ENCODE measurements at places on chromosomes 13 and 19.
A peak's percentile ranks its signal among the peaks of the same experiment; 100 is the strongest.

DNA sequence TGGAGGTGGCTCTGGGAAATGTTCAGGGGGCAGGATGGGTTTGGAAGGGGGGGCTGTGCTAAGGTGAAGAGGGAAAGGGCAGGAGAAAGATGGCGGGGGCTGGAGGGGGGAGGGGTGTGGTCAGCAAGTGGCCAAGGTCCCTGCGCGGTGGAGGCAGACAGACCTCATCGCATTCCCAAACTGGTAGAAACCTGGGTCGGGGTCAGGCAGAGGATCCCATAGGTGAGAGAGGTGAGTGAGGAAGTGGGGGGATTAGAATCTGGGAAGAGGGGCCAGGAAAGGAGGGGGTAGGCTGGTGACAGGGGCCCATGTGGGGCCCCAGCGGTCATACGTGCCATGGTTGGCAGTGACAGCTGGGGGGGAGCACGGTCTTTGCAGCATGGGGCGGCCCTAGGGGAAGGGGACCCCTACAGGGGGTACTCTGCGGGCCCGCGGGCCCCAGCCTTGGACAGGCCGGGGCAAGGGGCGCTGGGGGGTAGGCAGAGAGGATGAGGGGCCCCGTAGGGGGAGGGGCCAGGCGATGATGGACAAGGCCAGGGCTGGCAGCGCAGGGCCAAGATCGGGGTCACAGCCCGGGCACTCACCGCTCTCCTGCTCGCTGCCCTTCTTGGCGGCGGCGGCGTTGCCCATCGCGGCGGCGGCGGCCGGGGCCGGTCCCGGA, 514 bp downstream of the PRKACA start:
- peak; percentile 30 for DNase-seq

DNA sequence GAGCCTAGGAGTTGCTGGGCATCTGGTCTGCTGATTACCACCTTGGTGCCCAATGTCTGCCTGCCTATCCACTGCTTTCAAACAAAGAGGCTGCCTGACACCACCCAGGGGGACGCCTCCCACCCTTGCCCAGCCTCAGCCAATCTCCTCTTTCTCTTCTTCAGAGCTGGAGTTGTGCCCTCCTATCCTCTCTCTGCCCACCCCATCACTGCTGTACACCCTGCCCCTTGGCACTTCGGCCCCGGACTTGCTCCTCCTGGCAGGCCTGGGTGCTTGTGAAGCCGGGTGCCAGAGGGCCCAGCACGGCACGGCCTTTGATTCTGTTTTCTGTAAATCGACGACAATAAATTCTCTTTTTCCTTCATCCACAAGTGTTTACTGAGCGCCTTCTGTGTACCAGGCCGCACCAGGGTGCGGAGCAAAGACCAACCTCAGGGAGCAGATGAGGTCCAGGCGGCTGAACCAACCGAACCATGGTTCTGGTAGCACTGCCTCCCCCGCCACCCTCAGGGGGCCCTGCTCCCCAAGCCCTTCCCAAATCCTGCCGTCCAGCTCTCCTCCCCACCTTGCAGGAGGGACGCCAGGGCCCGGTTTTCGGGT, 5.0 kb downstream of the RNF225 start:
- peak; percentile 36 for DNase-seq

DNA sequence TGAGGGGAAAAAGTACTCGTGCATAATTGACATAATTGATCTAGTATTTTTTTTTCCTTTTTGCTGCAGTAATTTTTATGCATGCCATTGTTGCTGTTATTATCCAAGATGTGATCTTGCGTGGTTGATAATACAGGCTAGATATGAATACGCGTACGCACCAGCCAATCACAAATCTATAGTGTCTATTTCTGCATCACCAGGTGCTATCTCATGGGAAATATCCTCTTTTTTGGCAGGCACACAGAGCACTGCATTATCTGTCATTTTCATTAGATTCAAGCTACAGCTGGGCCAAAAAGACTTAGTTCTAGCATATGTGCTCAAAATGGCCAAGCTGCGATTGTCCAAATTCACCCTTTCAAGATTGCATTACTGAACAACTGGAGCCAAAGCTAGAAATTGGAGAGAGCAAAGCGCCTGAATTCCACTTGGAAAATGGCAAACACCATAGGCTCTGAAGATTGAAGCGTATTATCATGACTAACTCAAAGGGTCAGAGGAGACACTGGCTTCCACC, 181.1 kb downstream of the TSHZ3 start:
- no peak for DNase-seq

DNA sequence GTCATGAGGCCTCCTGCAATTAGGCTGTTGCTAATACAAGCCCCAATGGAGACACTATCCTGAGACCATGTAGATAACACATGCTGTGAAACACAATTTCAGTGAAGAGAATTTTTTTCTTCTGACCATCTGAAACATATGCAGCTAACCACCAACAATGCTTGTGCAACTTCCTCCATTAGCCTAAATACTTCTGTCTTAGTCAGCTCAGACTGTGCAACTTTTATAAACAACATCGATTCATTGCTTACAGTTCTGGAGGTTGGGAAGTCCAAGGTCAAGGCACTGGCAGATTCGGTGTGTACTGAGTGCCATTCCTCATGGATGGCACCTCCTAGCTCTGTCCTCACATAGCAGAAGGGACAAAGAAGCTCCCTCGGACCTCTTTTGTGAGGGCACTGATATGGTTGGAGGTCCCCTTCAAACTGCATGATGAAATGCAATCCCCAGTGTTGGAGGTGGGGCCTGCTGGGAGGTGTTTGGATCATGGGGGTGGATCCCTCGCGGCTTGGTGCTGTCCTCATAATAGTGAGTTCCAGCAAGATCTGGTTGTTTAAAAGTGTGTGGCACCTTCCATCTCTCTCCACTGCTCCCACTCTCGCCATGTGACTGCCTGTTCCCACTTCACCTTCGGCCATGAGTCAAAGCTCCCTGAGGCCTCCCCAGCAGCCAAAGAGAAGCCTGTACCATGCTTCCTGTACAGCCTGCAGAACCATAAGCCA, 27.7 kb downstream of the STK24 start:
- peak; percentile 94 for DNase-seq

GRCh38 chr13:28557725-28558520, 63.0 kb upstream of the FLT1 start:
- DNase-seq = peak; percentile 88

DNA sequence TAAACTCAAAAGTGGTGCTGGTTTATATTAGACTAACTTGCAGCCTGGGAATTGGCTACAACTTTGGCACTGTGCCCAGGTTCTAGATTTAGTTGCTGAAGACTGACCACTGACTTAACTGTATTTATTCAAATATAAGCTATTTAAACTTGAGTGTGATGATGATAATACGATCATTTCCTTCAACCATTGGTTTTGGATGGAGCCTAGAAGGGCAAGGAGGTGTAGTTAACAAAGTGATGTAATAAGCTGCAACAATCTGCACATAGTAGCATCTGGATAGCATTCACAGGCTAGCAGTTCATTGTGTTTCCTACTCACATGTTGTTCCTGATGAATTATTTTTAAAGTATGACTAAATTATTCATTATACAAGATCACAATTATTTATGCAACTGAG, 55.2 kb upstream of the DACH1 start:
- no peak for DNase-seq

GRCh38 chr19:30281906-30282305, 90.3 kb upstream of the ZNF536 start:
- DNase-seq = peak; percentile 1

DNA sequence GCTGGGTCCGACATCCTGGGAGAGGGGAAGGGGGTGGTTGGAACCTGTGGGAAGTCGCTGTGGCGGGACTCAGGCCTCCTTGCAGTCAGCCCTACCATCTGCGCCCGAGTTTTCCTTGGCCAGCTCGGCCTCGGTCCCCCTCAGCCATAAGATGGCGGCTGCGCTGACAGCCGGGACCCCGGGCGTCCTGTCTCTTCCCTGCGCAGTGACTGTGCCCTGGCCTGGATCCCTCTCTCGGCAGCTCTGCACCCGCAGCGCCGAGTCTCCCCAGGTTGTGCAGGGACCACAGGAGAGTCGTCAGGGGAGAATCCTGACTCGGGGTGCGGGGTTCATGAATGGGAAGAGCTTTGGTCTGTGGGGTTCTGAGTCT, 345 bp downstream of the ZNF257 start:
- DNase-seq = peak; percentile 6

DNA sequence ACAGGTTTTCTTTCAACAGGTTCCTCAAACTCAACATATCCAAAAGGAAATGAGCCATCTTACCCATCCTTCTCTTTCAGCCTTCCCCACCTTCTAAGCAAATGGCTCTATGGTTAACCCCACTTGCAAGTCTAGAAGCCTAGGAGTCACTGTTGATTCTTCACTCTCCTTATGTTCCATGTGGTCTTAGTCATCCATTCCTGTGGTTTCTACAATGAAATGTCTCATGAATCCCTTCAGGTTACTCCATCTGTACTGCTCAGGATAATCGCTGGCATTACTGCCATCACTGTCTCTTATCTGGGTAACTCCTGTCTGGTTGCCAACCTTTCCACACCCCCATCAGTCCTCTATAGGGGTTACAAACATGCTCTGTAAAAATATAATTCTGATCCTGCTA, 381.3 kb downstream of the ENOX1 start:
- DNase-seq = peak; percentile 72

- no peak for DNase-seq
These were observed 29.2 kb downstream of the GAS6 start for GRCh38 chr13:113834496-113835200.

DNA sequence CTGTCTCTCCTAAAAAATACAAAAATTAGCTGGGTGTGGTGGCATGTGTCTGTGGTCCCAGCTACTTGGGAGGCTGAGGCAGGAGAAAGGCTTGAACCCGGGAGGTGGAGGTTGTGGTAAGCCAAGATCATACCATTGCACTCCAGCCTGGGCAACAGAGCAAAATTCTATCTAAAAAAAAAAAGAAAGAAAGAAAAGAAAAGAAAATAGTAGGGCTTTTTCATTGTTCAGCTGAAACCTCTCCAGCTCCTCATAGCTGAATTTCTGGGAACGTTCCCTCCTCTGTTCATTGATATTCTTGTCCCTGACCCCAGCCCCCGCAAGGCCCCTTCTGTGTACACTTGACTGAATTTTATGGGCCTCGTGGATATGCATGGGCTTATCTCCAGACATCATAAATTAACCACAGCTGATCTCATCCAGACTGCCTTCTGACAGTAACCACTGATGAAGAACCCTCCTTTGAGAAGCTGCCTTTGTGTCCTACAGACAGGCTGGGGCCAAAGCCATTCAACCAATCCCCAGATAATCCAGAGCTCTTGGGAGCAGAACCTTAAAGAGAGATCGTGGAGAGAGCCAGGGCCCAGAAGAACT, at the start of gene ELSPBP1:
TSS of gene ELSPBP1 (plus strand) at position 424 of the 594 bp plus-strand sequence. CDS start 14,036 bp downstream, outside the sequence.
- no peak for DNase-seq

- DNase-seq = no peak
These were observed 71.8 kb downstream of the PTPRS start for GRCh38 chr19:5268801-5269200.

GRCh38 chr19:8578642-8579265, 1.5 kb upstream of the MYO1F start:
- DNase-seq = peak; percentile 74
